ENCODE measurements at places on chromosomes 6 and 20.

DNA sequence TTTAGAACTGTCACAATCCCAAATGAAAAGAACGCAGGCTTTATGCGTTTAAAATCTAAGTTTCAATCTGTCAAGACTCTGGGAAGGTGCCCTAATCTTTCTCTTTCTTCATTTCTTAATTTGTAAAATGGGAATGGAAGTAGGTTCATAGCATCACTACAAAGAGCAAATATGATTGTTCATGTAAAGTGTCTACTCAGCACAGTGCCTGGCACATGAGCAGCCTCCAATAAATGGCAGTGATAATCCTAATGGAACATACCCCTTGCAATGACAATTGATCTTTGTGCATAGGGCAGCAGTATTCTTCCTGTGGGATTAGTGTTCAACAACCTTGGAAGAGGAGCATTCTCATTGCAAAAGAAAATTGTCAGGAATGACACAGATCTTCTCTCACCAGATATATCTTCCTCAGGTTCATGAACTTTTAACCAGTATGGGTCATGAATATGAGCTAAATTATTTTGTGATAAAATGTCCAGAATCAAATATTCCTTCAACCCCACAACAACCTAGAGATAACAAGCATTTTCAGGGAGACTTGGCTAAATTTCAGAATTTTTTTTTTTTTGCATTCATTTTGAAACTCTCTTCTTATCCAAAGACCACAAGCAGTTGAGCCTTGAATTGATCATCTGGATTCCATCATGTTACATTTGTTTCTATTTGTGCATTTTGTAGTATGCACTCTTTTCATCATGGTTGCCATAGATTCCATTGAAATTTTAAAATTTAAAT lies 149.1 kb downstream of the TBX18 start:
- no peak for DNase-seq

DNA sequence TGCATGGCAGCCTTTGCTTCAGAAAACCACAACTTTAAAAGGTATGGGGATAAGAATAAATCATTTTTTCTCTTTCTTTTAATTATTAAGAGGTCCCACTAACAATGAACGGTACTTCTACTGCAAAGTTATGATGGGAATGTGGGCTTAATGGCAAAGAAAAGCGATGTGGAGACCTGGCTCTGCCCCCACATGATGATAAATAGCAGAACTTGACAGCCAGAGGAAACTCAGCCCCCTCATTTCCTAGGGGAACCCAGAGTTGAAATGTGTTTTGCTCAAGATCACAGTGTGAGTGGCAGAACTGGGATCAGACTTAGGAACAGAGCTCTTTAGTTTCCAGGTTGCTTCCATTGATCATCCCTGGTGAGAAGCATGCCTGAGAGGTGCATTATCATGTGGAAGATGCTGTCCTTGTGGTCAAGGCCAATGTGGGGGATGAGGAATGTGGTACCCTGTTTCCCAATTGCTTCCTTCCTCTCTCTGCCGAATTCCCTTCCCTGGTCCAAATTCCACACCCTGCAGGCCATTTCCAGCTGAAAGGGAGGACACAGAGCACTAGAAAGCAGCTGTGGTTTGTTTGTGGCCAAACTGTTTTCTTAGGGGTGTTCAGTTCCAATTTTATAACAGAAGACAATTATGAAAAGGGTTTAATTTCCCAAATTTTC lies 66.0 kb downstream of the BACH2 start:
- no peak for DNase-seq

- DNase-seq: no peak
Measured at GRCh38 chr6:1544000-1544399, 65.7 kb upstream of the FOXC1 start.

DNA sequence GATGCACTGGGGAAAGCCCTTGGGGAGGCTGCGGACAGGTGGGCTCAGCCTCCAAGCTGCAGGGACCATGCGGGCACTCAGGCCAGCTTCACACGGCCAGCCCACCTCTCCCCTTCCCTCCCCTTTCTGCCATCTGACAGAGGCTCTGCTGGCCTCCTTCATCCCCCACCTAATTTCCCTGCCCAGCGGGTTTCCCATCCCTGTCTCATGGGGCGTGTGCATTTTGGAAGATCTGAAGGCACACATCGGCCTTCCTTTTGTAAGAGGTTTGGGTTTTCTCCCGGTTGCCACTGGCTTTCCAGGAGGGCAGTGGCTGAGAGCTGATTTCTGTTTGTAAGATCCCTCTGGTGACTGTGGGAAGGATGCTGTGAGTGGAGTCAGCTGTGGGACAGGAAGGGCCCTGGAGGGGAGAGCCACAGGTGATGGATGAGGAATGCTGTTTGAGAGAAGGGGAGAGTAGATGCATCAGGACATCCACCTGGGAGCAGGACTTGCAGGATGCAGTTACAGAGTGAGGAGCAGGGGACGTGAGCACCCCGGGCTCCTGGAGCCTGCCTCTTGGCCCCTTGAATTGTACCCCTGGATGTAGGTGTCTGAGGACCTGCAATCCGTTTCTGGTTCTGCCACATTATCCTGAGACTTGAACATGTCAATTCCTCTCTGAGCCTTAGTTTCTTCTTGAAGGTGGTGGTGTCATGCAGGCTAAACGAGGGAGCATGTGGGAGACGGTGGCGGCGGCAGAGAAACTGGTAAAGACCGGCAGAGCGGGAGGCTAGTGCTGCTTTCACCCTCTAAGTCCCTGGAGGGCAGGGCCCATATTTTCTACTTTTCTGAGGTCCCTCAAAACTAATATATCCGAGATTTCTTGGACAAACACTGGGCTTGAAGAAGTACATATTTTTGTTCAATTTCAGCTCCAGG lies 5.9 kb upstream of the TUBB1 start:
- DNase-seq: no peak

- DNase-seq: peak; percentile 34
Measured at GRCh38 chr6:32825966-32826365, 9.2 kb upstream of the HLA-DOB start.

DNA sequence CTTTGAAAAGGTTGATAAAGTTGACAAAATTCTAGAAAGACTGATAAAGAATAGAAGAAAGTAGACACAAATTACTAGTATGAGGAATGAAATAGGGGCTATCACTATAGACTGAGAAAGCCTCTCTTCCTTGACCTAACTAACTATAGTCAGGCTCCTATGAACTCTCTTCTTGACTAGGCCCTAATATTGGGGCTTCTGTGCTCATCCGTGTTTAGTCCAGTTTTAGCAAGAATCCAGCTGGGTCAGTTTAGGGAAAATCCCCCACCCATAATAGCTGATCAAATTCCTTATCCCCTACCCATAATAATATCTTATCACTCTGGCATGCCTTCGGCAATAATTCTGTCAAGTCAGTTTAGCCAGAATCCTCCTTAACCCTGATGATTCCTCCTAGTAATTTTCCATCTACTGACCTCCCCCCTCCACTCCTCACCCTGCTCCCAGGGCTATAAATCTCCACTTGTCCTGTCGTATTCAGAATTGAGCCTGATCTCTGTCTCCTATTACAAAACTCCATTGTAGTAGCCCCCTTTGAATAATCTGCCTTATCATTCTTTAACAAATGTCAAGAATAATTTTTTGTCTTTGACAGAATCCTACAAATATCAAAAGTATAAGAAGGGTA lies 138.1 kb downstream of the TFAP2A start:
- no peak for DNase-seq

DNA sequence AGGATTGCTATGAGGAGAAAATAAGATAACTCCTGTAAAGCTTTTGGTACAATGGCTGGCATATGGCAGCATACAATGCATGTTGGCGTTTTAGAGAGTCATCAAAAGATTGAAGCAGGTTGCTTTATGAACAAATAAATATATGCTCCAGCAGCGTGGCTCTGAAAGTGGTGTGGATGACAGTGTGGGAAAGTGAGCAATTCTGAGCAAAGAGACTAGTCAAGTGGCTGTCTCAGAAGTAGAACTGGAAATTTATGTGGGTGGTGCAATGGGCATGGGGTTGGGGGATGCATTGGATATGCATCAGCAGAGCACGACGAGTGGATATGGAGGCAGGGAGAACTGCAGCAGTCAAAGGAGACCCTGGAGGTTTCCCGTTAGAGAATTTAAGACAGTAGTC lies 66.2 kb upstream of the PHACTR2 start:
- DNase-seq: no peak

GRCh38 chr20:44494681-44495080 lies 19.0 kb downstream of the TTPAL start:
- DNase-seq: no peak

DNA sequence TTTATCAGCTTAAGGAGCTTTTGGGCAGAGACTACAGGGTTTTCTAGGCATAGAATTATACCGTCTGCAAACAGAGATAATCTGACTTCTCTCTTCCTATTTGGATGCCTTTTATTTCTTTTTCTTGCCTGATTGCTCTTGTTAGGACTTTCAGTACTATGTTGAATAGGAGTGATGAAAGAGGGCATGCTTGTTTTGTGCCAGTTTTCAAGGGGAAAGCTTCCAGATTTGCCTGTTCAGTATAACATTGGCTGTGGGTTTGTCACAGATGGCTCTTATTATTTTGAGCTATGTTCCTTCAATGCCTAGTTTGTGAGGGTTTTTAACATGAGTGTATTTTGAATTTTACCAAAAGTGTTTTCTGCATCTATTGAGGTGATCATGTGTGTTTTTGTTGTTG lies 192.8 kb upstream of the PHACTR1 start:
- no peak for DNase-seq

GRCh38 chr6:624979-625378 lies 31.9 kb downstream of the HUS1B start:
- DNase-seq: peak; percentile 32

GRCh38 chr6:49898904-49899566 lies 32.7 kb upstream of the CRISP1 start:
- no peak for DNase-seq

DNA sequence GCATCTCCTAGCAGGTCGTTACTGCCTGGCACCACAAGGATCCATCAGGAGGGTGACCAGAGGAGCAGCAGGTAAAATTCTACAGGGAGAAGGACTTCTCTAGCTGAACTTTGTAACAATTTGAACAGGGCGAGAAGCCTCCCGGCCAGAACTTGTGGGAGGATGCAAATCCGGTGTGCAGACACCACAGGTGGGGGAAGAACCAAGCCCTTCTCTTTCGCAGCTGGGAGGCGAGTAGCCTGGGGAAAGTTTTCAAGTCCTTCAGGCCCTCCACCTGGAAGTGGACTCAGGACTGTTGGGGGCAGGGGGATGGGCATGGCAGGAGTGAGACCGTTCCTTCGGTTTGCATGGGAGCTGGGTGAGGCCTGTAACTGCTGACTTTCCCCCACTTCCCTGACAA lies 42.7 kb upstream of the FAM210B start:
- DNase-seq: no peak

- no peak for DNase-seq
Measured at GRCh38 chr20:54195483-54196472, 12.1 kb upstream of the PFDN4 start.

DNA sequence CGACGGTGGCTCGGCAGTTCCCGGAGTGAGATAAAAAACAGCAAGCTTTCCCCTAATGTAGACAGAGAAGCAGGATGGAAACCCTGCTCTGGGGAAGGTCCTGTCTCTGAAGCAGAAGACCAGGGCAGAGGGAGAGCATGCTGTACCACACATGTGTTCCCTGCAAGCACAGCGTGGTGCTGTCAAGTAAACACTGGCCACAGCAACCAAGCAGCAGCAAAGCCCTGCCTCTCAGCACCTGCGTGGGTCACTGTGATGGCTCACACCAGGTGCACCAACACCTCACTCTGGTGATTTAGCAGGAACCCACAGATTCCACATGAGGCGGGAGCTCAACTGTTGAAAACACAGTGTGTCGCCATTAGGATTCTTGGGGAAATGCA lies 65.2 kb upstream of the TXNDC5 start:
- DNase-seq: peak; percentile 59

DNA sequence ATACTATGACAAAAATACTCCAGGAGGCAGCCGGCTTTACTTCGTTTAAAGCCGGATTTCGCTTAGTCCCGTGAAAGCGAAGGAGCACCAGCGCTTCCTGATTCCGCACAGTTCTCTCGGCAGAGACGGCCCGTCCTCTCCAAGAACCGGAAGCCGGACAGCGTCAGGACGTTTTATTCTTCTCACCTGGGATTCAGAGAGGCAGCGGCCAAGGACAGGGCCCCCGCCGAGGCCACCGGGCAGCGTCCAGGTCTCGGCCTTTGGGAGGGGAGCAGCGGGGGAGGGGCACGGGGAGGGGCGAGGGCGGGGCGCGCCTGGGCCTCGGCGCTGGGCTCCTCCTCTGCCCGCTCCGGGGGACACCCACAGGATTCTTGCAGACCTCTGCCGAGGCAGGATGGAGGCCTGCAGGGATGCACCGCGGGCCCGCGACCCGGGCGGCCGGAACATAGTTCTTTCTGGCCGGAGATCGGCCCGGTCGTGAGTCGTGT lies 2.8 kb upstream of the DIDO1 start:
- DNase-seq: peak; percentile 69

DNA sequence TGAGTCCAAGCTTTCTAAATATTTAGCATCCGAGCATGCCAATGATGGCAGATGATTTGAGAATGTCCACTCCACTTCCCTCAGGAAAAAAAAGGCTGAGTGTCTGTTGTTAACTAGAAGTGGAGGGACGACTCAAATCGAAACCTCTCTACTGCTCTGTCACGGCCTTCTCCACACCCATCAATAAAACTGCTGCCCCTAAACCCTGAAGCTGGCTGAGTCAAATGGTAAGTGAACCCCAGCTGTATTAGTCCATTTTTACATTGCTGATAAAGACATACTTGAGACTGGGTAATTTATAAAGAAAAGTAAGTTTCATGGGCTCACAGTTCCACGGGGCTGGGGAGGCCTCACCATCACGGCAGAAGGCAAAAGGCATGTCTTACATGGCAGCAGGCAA lies 707.0 kb downstream of the QKI start:
- no peak for DNase-seq
